Thoracic aorta (tissue), 2 donors: ENCODE measurements at places on chromosomes 1 and 21. TPM values are rescaled to one million over a fixed set of nuclear protein-coding genes. Genes with fewer than 3 reads are reported as not detected.

Gene CSF3R
- 43.7 TPM for total RNA-seq

Gene HSD3B1
- total RNA-seq, result not detected

Gene RUNX3
- 6.8 TPM for total RNA-seq

Gene CD34
- 77.3 TPM for total RNA-seq

Gene PTPRC
- 86.8 TPM for total RNA-seq

Gene CCNL2
- total RNA-seq, result 214 TPM

Gene TTC22
- total RNA-seq, result 0.63 TPM

- DNase-seq, result no peak
Measured at GRCh38 chr1:47406966-47407365, 9.1 kb upstream of the FOXE3 start.

- DNase-seq, result no peak
Measured at GRCh38 chr1:54842206-54842915, 41.2 kb upstream of the TTC22 start.

- DNase-seq, result no peak
Measured at GRCh38 chr1:192589813-192590212, 14.2 kb downstream of the RGS1 start.

- DNase-seq, result no peak
Measured at GRCh38 chr1:115069659-115070308, 19.5 kb downstream of the TSPAN2 start.

DNA sequence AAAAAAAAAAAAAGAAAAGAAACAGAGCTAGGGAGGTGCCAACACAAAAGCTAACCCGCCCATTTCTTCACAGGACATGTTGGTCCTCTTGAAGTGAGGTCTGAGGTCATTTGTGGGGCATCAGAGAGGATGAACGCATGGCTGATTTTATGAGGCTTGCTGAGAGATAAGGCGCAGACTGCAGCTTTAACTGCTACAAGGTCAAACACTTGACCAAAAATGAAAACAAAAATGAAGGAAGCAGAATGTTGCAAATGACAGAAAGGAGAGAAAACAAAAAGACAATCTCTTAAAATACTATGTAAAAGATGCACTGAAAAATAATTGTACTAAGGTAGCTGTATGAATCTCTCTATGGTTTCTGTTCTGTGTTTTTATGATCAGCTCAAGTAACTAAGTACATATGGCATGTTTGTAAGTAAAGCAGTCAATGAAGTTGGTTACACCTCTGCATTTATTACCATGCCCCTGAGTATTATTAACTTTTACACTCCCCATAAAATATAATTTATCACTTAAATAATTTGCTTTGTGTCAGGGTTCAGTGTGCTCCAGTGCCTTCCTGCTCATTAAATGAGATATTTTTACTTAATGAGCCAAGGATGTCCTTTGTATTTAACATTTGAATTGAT lies 249.1 kb upstream of the NR5A2 start:
- no peak for DNase-seq

- no peak for DNase-seq
Measured at GRCh38 chr21:28063241-28064216, 929.1 kb downstream of the LTN1 start.

DNA sequence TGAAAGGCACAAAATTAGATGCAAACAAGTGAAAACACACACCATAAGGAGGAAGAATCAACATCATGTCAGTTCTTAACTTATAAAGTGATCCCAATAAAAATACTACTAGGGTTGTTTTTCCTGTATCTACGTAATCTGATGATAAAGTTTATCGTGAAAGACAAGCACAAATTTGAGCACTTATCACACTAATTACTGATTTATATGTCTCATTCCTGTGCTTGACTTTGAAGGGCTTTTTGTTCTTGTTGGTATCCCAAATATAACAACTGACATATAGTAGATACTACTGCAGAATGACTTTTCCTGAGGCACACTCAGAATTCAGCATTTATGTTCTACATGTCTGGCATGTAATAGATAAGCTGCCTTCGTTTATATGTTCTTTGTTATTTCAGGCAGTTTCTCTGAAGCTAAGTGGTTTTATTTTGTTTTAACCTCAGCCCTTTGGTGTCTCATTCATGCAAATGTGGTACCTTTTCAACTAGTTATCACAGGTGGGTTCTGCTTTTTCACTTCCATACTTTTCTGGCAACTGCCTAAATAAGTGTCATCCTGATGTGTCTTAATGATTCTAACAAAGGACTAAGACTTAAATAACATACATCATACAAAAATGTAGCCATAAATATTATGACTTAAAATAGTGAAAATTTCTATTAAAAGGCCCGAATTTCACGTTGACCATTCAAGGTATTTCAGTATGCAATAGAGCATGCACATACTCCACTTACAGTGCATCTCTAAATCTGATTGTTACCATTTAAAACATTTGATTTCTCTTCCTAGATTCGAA lies 73.2 kb downstream of the LRRC8C start:
- no peak for DNase-seq

DNA sequence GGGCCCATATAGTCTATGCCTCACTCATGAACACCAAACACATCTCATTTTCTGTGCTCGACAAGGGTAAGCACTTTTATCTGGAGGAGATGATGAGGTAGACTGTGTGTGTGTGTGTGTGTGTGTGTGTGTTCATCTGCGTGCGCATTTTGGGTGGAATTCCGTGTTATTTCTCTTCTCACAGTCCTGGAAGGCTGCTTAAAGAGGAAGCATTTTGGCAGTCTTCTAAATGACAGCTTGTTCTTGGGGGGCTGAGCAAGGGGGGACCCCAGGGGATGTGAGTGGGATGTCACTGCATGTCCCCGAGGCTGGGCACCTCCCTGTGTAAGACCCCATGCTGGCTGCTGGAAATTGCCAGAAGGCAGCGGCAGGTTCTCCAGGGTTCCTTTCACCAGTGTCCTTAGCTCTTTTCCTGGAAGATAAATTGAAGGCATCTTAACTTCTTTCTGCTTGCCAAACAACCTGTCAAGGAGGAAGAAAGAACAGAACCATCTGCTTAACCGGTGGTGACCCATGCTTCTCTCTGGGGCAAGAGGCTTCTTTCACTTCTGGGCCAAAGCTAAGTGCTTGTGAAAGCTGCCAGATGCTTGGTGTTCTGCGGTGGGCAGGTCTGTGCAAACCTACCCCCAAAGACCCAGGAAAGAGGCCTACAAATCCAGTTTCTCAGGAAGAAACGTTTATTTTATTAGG lies 9.9 kb upstream of the RD3 start:
- no peak for DNase-seq

GRCh38 chr1:83318366-83318765 lies 680.6 kb downstream of the TTLL7 start:
- no peak for DNase-seq

DNA sequence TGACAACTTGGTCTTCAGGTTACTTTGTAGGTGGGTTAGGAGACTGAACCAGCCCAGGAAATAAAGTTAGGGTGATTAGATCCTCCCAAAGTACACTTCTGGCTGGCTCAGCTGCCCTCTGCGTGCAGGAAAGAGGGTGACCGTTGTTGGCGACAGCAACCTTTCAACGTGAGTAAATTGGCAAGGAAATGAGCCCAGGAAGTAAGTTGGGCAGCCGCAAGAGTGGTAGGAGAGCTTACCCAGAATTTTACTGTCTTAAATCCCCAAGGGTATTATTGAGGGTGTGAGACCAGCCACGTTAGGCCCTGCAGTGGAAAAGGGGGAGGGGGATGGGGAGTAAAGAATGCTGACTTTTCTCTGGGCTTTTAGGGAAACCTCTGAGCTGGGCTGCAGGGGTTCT lies 1.6 kb downstream of the TENT5C start:
- DNase-seq, result no peak

- no peak for DNase-seq
Measured at GRCh38 chr1:225886159-225887029, 2.6 kb downstream of the LEFTY1 start.

DNA sequence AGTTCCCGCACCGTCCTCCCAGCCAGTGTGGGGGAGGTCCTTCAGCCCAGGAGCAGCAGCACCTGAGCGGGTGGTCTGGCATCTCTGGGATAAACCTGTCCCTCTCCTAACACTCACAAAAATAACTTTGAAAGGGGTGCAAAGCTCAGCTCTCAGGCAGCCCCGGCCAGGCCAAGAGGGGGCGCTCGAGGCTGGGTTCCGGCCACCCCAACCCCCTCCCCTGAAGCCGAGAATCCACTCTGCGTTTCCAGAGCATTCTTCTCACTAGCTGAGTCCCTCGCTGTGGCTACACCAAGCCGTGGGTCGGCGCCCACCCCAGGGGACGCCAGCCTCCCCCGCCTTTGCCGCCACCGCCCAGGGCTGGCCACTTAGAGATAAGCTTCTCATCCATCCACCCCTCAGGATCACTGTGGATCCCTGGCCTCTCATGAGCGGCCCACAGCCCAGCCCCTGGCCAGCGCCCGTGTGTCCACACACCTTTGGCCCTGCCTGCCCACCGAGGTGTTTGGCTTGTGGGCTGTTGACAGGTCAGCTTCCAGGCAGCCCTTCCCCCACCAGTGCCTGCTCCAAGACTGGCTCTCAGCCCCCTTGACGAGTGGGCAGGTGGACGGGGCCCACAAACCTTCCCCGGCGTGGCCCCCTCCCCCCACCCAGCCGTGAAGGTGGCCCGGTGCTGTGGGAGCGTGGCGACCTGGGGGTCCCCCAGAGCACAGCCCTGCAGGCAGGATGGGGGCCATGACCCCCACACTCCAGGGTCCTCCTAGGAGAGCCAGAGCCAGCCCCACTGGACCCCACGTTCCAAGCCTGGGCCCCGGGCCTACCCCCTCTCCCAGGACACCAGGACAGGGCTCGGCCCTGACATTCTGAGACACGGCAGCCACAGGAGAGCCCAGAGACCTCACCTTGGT lies 1.9 kb downstream of the FTCD start:
- peak; percentile 1 for DNase-seq

DNA sequence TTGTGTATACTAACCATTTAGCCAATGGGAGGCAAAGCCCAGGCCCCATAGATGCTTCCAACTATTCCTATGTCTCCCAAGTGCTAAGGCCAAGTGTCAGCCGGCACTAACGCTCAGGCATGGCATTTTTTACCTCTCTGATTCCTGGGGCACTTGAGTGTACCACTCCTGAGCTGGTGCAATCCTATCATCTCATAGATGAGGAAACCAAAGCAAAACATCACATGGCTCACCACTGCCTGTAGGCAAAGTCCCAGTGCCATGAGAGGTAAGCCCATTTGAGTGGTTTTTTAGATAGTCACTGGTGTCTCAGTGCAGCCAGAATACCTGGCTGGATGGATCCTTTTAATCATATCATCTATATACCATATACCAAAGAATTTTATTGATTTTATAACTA lies 8.0 kb upstream of the CCN1 start:
- DNase-seq, result no peak

DNA sequence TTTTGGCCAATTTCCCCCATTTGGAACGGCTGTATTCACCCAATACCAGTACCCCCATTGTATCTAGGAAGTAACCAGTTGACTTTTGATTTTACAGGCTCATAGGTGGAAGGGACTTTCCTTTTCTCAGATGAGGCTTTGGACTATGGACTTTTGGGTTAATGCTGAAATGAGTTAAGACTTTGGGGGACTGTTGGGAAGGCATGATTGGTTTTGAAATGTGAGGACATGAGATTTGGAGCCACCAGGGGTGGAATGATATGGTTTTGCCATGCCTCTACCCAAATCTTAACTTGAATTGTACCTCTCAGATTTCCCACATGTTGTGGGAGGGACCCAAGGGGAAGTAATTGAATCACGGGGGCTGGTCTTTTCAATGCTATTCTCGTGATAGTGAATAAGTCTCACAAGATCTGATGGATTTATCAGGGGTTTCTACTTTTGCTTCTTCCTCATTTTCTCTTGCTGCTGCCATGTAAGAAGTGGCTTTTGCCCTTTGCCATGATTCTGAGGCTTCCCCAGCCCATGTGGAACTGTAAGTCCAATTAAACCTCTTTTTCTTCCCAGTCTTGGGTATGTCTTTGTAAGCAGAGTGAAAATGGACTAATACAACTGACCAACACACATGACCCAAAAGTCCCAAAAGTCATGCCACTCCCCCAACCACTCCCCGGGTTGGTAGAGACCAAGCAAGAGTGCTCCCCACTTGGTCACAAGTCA lies 35.4 kb upstream of the ZNF496 start:
- no peak for DNase-seq

GRCh38 chr1:59394706-59395425 lies 98.0 kb downstream of the FGGY start:
- no peak for DNase-seq

- DNase-seq, result no peak
Measured at GRCh38 chr21:33281096-33281652, 15.0 kb downstream of the IL10RB start.

DNA sequence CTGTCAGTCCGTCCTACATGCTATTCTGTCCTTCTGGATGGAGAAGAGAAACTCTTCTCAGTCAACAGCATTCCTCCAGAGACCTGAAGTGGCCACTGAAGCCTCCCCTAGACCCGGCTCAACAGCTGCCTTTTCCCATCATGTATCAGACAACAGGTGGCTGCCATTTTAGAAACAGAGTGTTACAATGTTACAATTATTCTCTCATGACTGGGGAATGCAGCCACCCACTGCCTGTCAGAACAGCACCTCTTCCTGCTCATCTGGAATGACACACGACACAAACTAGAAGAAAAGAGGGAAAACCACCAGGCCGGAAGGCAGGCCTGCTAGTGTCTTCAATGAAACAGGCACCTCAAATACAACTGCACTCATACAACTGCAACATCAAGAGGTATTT lies 105.3 kb downstream of the PGBD5 start:
- DNase-seq, result no peak

DNA sequence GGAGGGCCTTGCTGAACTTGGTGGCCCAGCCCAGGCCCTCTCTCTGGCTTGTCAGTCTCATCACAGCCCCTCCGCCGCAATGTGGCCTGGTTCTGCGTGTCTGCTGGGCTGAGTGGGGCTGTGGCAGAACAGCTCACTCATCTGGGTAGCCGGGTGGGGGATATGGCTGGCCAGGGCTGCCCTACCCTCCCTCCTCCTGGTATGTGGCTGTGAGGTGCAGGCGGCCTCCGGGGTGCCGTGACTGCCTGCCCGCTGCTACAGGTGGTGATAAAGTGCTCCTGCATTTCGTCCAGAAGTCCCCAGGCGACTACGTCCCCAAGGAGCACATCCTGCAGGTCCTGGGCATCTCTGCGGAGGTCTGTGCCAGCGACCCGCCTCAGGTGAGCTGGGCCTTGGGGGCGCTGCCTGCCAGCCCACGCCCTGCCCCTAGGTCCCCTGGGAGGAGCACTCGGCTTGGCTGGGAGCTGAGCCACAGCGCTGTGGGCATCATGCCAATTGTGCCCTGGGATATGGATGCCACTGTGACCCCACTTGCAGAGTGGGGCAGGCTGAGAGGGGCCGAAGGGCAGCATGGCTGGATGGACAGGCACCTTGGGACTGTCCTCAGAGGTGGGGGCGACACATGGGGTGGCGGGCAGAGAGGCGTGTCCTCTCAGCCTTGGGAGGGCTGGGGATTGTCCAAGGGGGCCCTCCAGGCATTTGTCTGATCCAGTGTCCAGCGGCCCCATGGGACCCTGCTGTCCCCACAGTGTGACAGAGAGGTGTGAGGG lies 2.3 kb downstream of the PRXL2B start:
- DNase-seq, result no peak

- DNase-seq, result no peak
Measured at GRCh38 chr1:94456736-94457135, 38.5 kb downstream of the ABCD3 start.

DNA sequence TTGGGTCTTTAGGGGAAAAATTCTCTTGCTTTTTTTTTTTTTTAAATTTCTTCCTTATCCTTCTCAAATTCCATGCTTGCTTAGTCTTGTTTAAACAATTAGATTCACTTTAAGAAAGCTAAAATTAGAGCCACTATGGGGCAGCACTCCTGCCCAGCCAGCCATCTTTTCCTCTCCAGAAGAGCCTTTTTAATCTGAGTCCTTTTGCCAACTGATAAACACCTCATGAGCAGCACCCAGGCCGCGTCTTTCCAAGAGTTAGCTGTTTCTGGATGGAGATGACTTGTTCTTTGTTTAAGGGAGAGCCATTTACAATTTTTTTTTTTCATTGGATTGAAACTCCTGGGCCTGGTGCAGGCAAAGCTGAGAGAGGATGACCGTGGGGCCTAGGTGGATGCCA lies 53.3 kb upstream of the TSPAN2 start:
- DNase-seq, result no peak
